ENCODE measurements at places on chromosomes 7 and 10.
A peak's percentile ranks its signal among the peaks of the same experiment; 100 is the strongest.

DNA sequence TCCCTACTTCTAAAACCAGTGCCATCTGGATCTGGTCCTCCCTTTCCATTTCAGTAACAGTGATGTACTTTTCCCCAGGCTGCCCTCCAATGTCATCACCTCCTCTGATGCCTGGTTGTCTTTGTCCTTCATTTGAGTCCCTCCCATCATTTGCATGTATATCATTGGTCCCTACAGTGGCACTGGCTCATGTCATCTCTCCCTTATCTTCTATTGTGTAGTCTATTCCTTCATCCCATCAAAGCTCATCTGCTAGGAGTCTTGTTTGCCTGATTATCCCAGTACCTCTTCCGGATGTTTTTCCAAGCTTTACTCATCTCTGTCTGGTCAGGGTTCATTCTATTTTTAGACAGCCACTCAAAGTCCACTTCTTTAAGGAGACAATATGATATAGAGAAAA, 292.9 kb upstream of the BMPER start:
- DNase-seq: no peak

DNA sequence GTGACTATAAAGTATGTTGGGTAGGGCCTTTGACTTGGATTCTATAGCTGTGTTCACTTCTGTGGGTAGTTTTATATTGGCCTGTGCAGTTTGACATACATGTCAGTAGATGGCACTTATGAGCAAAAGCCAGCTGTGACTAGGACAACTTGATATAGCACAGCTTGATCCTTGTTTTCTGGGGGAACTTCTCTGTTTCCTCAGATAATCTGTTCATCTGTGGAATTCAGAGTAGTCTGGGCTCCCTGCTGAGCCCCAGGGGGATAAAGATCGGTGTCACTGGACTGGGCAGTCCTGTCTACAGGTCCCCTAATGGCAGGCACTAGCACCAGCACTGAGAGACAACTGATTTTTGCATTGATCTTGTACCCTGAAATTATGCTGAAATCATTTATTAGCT, 25.4 kb downstream of the CYP2C9 start:
- peak; percentile 11 for DNase-seq

DNA sequence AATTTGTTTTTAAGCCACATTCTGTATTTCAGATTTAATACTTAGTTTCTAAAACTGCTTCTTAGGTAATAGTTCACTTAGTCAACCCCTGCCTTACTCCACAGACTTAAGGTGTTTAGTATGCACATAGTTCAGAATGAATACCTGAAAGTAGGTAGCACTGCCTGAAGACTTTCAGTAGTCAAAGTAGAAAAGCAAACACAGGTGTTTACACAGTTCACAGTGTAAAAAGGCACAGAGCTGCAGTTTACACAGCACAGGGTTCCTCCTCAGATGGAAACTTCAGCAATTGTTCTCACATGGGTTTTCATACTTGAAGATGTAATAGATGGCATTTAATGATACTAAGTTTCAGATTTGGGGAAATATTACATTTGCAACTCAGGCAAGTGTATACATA, 3.1 kb upstream of the PKD1L1 start:
- no peak for DNase-seq

- DNase-seq: no peak
These were observed 275.5 kb downstream of the PLXNA4 start for GRCh38 chr7:132300599-132301277.

GRCh38 chr7:108385834-108386422, 70.3 kb downstream of the NRCAM start:
- no peak for DNase-seq

DNA sequence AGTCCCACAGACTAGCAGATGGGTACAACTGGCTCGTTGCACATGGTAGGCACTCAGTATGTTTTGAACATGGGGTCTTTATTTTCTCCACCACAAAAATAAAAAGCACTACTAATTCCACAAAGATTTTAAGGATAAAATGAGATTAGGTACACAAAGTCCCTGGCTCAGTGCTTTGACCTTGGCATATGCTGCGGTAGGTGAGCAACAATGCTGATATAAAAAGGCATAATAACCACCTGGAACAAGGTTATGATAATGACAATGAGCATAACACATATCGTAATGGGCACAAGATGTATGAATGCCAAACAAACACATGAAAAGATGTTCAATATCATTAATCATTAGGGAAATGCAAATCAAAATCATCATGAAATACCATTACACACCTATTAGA, 26.9 kb downstream of the SGMS1 start:
- no peak for DNase-seq

- DNase-seq: no peak
These were observed 59.5 kb upstream of the FAM20C start for GRCh38 chr7:132899-133298.

DNA sequence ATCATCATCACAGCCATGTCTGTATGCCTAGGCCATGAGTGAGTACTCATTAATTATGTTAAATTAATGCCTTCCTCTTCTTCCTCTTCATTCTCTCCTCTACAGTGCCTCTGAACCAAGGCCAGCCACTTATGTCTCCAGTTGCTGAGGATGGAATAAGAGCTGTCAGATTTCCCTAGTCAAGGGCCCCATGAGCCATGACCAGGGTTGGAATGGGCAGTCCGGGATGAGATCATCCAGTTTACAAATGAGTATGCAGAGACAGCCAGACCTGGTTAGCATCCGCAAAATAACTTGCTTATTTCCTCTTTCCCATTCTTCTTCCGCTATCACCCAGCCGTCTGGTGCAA, 342.7 kb downstream of the GRID1 start:
- DNase-seq: no peak

GRCh38 chr10:132540456-132540855, 2.9 kb downstream of the INPP5A start:
- DNase-seq: peak; percentile 59

- DNase-seq: no peak
These were observed 18.6 kb upstream of the DNAJB6 start for GRCh38 chr7:157318015-157318706.
